ENCODE measurements at places on chromosomes 13 and 19. TPM values are rescaled to one million over a fixed set of nuclear protein-coding genes. Genes with fewer than 3 reads are reported as not detected.

- DNase-seq = no peak
These were observed 1207.8 kb downstream of the EFNB2 start for GRCh38 chr13:105327581-105328126.

- no peak for DNase-seq
These were observed 18.3 kb downstream of the CCDC97 start for GRCh38 chr19:41328157-41328841.

- DNase-seq = peak; percentile 80
These were observed at the start of gene SLITRK5 for GRCh38 chr13:87671031-87671752. Gene SLITRK5, plus strand, starts transcription at chr13:87671371. Its CDS starts 4,018 bp downstream, at chr13:87675389.

DNA sequence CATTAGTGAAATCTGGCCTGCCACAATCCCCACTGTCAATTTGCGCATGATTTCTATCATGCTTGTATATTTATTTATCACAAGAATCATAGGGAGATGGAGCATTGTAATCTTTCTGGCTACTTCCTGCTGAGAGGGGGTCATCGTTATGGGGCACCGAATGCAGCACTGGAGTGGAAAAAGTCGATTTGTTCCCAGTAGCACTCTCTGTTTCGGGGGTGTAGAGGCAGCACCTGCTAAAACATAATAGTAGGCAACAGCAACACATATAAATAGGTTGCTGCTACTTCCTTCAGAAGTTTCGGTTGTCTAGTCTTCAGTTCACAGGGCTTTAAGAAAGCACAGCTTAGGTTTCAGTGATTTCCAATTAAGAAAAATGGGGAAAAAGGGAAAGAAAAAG lies 23.4 kb upstream of the CEACAM21 start:
- no peak for DNase-seq

DNA sequence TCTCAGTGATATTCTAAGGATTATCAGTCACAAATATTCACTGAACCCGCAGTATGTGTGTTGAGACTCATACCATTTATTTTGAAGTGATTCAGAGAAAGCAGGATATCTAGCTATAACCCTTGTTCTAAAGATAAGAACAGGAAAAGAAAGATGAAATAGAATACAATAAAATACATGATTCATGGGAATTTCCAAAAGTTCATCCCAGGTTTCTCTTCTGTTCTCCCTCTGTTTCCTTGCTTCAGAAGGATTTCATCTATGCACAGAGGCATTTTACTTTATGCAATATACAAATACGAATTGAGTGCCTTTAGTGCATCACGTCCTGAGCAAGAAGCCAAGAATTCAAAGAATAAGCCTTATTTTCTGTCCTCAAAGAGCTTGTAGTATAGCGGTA lies 274.4 kb upstream of the GPC6 start:
- no peak for DNase-seq

DNA sequence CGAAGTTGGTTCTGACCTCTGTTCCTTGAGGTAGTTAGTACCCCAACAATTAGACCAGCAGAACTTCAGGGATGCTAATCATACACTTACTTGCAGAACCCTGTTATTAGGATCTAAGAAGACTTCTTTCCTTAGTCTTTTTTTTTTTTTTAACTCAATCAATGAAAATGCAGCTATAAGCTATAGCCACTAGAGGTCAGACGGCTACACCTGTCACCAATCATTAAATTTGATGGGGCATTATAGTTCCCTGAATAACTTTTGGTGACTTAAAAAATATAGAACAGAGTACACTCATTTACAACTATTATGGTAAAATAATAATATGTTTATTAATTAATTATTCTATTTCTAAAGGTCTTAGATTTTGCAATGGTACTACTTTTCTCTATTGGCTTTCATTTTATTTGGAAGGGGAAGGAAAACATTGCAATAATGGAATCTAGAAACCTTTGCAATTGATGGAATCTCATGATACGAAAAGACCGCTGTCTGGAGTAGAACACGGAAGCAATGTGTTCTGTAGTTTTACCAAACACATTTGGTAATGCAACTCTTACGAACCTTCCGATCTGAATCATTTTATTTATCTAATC lies 483.2 kb downstream of the DIAPH3 start:
- peak; percentile 13 for DNase-seq

GRCh38 chr19:42519108-42519507 lies 9.2 kb downstream of the CEACAM1 start:
- DNase-seq = no peak

DNA sequence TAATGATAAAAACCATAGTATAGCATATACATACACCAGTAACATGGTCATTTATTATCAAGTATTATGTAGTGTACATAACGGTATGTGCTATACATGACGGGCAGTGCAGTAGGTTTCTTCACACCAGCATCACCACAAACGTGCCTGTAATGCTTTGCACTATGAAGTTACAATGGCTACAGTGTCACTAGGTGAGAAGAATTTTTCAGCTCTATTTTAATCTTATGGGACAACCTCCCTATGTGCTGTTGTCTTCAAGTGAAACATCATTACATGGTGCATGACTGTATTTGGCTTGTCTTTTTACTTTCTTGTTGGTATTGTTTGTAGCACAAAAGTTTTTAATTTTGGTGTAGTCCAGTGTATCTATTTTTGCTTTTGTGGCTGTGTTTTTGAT lies 18.7 kb downstream of the CDK8 start:
- no peak for DNase-seq

DNA sequence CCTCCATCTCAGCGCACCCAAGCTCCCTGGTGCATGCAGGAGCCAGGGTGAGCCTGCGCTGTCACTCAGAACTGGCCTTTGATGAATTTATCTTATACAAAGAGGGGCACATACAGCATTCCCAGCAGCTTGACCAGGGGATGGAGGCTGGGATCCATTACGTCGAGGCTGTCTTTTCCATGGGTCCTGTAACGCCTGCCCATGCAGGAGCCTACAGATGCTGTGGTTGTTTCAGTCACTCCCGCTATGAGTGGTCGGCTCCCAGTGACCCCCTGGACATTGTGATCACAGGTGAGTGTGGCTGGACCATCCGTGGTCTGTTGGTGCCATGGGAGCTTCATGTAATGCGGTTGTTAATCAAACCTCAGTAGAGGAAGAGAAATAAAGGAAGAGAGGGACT lies 33.0 kb downstream of the LAIR2 start:
- no peak for DNase-seq

GRCh38 chr13:59706101-59706976 lies 457.4 kb downstream of the DIAPH3 start:
- DNase-seq = no peak

Gene NBEA
- 0.01 TPM for polyA plus RNA-seq

Gene ZNF586
- 3.8 TPM for polyA plus RNA-seq

Gene ADGRE3
- polyA plus RNA-seq = not detected

Measured in foreskin keratinocyte (primary cell).